Activated CD4-positive, alpha-beta T cell treated with anti-CD3 and anti-CD28 coated beads for 4 hours (primary cell): ENCODE measurements at places on chromosomes 5 and 9.
A peak's percentile ranks its signal among the peaks of the same experiment; 100 is the strongest.

GRCh38 chr9:136239983-136240330 lies 5.7 kb downstream of the QSOX2 start:
- DNase-seq: no peak

- DNase-seq: no peak
These were observed 2.2 kb downstream of the BARX1 start for GRCh38 chr9:93952784-93953495.

DNA sequence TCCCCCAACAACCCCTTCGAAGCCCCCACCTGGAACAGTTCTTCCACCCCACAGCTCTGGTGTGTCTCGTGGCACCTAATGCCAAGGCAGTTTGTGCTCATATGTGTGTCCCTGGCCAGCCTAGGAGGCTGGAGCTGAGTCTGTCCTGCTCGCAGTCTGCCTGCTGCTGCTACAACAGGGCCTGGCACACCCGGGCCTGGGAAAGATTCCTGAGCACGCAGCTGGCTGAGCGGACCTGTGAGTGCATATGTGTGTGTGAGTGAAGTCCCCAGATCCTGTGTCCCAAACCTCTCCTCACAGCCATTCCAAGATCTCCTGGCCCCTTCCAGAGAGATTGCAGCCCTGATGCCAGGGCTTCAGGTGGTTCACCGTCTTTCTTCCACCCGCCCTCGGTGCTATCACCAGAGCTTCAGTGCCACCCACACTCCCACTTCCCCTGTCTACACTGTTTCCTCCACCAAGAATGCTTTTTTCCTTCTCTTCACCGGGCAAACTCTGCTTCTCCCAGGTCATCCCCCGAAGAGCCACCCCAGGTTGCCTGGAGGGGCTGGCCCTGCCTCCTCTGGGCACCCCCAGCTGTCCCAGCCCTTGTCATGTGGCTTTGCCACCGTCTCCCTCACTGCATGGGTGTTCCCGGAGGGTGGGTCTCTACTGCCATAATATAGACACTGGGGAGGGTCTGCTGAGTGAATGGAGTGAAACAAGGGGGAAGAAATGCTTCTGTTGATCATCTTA lies 28.4 kb downstream of the LMX1B start:
- no peak for DNase-seq

DNA sequence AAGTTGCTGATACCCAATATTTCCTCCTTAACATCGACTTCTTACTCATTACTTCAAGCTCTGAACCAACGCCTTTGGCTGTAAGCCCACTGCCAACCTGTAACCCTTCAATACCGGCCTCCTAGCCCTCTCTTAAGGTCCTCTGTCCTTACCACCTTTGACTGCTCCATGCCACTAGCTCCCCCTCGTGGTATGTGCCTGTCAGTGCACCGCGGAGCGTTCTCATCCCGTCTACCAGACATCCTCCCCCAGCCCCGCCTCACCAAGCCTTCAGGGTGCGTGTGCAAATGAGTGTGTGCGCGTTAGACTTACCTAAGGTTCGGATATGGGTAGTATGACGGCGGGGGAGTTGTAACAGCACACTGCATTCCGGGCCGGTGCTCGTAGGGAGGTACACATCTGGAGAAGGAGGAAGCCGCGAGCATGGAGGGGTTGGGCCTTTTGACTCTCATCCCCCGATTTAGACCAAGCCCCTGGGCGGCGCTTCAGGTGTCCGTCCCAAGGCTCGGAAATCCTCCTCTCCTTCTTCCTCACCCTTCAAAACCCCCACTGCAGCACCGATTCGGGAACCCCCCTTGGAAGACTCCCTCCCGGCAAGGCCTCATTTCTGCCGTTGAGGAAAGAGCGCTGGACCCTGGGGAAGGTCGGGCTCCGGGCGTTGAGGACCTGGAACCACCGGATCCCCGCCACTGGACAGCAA lies 2.8 kb upstream of the MYORG start:
- DNase-seq: peak; percentile 94

- no peak for DNase-seq
These were observed 424.1 kb downstream of the MED10 start for GRCh38 chr5:5954275-5954598.

GRCh38 chr5:180590543-180591310 lies 572 bp downstream of the SCGB3A1 start:
- DNase-seq: no peak

DNA sequence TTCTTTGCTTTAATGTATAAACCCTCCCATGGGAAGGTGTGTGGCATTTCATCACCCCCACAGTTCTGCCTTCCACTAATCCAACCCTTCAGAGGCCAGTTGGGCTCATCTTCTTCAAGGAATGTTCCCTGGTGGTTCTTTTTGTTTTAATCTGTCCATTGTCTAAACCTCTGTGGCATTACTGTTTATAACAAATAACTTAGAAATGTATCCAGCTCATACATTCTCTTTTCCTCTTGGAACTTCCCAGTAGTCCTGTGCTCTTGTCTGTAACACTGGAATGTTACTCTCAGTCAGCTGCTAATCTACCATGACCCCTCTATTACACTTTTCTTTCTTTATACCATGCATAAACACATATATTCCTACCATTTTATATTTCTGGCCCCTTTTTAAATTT lies 213.5 kb upstream of the TARS1 start:
- DNase-seq: no peak

DNA sequence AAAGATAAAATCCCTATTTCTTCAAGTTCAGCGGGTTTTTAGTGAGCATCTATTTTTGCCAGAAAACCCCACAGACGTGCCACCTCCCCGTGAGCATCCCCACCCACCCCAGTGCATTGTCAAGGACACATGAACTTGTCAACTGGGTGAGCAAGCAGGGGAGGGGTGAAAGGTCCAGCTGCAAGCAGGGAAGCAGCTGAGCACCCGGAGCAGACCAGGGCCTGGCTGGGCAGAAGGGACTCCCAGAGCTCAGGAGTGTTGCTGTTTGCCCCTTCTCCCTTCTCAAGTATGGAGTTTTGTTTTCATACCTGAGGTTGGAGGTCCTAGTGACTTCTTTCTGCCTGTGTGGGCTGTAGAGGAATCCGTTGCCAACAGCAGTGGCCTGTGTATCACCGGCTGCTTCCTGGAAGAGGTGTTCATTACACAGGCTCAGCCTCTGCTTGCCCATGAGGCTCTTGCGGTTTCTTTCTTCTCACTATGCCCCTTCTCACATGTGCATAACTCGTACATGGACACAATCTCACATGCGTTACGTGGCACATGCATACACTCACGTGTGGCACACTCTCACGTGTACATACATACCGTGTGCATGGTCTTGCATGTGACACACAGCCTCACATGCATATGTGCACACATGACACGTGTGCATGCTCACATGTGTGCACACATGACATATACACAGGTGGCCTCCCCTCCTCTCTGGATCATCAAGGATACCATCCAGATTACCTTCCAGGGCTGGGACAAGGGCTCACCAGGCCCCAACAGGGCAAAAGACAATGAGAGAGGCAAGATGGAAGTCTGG lies 126.7 kb downstream of the MVB12B start:
- no peak for DNase-seq

GRCh38 chr9:93091453-93092081 lies 4.5 kb upstream of the CARD19 start:
- peak; percentile 50 for DNase-seq

DNA sequence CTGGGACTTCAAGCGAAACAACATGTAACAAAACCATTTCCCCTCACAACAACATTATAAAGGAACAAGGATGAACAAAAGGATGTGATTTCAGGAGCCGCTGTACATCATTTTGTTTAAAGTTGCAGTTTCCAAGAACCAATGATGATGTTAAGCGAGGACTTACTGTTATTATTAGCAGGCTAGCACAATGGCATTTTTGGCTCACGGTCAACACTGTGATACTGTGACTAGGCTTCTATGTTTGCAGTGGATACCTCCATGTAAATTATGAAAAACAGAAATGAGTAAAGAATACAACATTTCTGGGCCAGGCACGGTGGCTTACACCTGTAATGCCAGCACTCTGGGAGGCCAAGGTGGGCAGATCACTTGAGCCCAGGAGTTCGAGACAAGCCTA lies 113.0 kb downstream of the AUH start:
- DNase-seq: no peak

GRCh38 chr5:82603033-82603987 lies 325.2 kb upstream of the RPS23 start:
- no peak for DNase-seq

GRCh38 chr5:117590944-117591343 lies 1016.3 kb upstream of the SEMA6A start:
- no peak for DNase-seq

GRCh38 chr5:139690064-139690802 lies 42.1 kb downstream of the CXXC5 start:
- DNase-seq: no peak

DNA sequence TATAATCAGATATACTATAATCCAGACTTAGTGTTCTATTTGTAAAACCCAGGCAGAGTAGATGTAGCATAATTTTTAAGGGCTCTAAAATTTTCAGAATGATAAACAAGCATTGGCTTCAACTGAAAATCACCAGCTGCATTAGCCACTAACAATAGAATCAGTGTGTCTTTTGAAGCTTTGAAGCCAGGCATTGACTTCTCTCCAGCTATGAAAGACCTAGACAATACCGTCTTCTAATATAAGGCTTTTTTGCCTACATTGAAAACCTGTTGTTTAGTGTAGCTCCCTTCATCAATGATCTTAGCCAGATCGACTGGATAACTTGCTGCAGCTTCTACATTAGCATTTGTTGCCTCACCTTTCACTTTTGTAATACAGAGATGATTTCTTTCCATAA lies 1877.3 kb upstream of the ACO1 start:
- DNase-seq: no peak

- peak; percentile 40 for DNase-seq
These were observed 674 bp downstream of the TMEM38B start for GRCh38 chr9:105694848-105695581.

- peak; percentile 13 for DNase-seq
These were observed 138.4 kb downstream of the GADD45G start for GRCh38 chr9:89743216-89743572.

GRCh38 chr9:96460882-96461281 lies 10.9 kb downstream of the HABP4 start:
- DNase-seq: no peak

DNA sequence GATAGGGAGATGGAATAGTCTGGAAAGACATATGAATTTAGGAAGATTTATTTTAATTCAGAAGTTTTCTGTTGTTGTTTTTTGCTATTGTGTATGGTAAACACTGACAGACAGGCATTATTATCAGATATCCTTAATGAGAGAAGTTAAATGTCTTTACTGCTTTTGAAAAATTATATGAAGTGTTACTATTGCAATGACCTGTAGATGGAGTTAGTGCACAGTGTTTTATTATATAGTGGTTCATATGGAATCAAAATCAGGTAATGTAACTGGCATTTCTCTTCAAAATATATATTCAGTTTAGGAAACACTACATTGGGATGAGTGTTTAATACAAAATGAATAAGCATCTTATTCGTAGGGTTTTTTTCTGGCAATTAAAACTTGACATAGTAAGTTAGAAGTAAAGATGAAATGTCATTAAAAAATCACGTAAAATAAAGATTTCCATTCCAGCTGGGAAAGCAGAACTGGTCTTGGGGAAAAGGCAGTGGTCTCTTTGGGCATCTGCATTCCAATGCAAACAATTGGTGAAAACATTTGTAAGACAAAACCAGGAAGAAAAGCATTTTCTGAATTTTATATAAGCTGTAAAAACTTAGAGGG lies 3.9 kb downstream of the GABRA1 start:
- no peak for DNase-seq

- no peak for DNase-seq
These were observed 41.6 kb upstream of the EXOC3 start for GRCh38 chr5:401146-402034.

GRCh38 chr9:132238026-132238972 lies 76.4 kb downstream of the NTNG2 start:
- DNase-seq: no peak

DNA sequence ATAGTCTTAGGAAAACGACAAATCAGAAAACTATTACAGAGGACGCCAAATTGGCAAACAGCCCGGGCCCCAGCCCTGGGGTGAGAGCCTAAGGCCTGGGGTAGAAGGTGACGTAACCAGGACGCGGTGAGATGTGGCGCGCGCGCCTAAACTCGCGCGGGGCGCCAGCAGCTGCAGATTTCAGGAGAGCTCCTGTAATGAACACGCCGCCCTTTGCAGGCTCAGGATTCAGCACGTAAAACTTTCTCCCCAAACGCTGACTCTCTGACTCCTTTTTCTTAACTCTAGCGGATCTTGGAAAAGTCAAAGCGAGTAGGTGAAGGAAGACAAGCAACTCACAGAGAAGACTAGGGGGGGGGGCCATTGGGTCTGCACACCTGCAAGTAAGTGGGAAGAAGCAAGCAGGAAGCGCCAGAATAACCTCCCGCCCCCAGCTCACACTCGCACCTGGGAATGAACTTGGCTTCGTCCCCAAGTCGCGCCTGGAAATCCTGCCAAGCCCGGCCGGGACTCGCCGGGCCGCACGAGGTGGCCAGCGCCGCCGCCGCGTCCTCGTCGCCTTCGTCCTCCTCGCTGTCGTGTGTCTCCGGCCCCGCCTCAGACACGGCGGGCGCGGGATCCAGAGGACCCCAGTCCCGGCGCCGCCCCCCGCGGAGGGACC lies 822 bp downstream of the RASEF start:
- no peak for DNase-seq

DNA sequence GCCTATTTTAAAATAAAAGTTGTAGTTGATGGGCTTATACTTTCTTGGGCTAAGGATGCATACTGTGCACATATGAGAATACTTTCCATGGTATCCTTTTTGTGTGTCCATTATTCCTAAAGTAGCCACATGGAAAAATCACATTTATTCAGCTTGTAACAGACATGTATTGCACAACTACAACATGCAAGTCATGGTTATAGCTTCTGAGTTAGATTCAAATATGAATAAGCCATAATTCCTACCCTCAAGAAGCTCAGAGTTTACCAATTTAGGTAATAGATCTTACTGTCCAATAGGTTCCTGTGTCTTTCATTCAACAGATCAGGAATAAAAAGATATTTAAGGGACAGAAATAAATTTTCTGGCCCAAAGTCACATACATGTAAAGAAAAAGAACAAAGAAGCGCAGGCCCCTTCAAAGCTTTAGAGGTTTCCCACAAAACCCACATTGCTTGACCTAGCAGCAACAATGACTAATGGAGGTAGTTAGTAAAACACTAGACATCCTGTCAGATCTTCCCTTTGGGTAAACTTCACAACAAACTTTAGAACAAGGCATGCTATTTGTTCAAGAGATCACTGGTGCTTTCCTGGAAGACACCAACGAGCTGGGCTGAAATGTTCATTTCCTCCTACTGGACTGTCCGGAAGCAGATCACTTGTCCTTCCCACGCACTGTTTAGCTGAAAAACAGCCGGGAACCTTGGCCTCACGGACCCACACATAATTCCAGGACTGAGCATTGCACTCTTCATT lies 78.4 kb upstream of the ITGA1 start:
- no peak for DNase-seq
